Stimulated activated CD8-positive, alpha-beta memory T cell treated with anti-CD3 and anti-CD28 coated beads, Interleukin-7, amount 100 ng/mL, for 1 hour (primary cell): ENCODE measurements at places on chromosomes 7 and 10.

- no peak for DNase-seq
Measured at GRCh38 chr7:138162236-138162635, 86.0 kb downstream of the AKR1D1 start.

GRCh38 chr10:133231946-133232574, 2.0 kb downstream of the UTF1 start:
- no peak for DNase-seq

DNA sequence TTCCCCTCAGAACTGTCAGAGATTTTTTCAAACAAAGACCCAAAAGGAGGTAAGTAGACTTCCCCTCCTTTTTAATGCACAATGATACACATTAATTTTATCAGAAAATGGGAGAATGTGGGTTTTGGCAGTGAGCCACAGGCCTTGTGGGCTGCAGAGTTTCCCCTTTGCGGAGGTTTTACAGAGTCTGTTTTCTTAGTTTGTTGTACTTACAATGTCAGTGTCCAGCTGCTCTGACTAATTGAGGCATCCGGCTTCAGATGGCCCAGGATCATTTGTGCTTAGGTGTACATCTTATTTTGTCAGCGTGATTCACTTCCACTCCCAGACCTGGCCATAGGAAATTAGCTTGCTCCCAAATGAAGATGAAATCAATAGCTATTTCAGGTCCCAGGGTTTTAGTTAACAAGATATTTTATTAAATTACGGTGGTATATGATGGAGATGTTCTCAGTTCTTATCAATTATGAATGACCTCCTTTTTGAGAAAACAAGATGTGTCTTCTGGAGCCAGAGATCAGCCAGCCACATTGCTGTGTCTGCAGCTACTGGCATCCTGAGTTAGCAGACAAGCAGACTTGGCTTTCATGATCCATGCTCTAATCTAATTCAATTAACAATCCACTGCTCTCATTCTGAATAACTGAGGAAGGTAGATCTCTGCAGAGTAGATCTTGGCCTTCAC, 1086.6 kb upstream of the SORCS1 start:
- no peak for DNase-seq

- no peak for DNase-seq
Measured at GRCh38 chr7:143884969-143885559, 16.9 kb downstream of the TCAF1 start.

GRCh38 chr10:114526126-114526503, 121.8 kb upstream of the AFAP1L2 start:
- DNase-seq = no peak

GRCh38 chr10:86497621-86498020, 24.0 kb downstream of the WAPL start:
- no peak for DNase-seq

DNA sequence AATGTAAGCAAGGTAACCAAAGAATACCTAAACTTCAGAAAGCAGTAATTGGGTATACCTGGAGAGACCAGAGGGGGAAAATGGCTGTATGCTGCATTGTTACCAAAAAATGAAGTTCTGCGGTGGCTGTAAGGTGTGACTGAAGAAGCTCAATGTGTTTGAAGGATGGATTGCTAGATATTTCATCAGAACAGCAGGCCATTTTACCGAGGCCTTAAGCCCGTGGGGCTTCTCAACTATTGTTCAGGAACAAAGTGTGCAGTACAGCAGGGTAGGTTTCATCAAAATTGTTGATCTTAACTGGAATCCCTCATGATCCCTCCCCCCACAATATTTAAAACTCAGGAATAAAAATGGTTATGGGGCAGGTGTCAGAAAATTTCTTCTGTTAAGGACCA, 204.0 kb upstream of the GHITM start:
- no peak for DNase-seq

DNA sequence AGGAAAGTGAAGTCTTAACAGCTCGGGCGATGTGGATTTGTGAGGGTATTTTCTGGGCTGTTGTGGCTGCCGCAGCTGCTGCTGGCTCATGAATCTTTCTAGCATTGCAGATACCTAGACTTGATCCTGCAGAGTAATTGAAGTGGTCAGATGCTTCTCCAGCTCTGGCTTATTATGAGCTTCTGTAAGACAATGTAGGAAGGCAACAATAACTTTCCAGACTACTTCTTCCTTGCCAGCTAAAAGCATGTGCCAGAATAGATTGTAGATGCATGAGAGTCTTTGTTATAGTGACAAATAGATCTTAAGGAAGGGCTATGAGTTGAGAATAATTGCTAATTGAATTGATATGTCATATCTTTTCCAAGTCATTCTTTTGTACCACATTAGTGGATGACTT, 461.4 kb upstream of the POT1 start:
- DNase-seq = no peak

DNA sequence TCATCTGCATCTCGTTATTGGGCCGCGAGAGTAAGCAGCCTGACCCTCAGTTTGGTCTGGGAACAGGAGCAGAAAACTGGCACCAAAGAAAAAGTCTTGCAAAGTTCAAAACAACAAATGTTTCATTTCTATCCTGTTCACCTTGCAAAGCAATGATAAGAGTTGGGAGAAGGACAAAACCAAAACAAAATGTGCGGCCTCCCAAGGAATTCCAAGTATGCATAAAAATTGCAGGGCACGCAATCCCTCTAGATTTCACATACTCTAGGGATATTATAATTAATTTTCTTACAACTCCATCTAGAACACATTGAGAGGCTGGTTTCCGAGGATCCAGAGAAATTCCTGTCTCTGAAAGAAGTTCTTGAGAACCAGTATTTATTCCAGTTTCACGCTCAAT, 20.1 kb downstream of the CHUK start:
- no peak for DNase-seq

GRCh38 chr10:125868372-125868975, 12.6 kb downstream of the DHX32 start:
- DNase-seq = no peak

- no peak for DNase-seq
Measured at GRCh38 chr10:6130848-6131470, 42.1 kb downstream of the RBM17 start.

- no peak for DNase-seq
Measured at GRCh38 chr7:3157566-3158287, 114.1 kb upstream of the CARD11 start.

DNA sequence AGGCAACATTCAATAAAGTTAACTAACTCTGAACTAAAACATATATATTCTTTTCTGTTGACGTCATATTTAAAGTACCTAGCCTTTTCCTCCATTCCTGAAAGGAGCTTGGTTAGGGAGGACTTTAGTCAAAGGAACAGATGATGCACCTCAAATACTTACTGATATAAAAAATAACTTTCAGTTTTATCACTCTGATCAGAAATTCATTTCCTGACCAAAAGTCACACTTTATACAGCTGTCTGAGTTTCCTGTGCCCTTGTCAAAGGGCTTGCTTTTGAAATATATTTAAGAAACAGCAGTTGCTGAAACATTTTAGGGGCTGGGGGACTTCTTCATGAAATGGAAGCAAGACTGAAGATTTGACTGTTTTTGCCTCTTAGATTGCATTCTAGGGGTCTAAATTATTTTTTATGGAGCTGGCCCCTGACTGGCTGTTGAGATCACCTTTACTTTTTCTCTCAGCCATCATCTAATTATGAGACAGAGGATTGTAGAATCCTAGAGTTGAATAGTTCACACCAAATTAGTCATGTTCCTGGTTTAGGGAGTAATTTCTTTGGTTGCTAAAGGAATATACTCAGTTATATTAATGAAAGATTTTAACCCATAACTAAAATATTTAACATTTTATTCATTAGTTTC, 46.6 kb downstream of the GLCCI1 start:
- no peak for DNase-seq

GRCh38 chr10:113322843-113323242, 230.0 kb upstream of the HABP2 start:
- DNase-seq = no peak

DNA sequence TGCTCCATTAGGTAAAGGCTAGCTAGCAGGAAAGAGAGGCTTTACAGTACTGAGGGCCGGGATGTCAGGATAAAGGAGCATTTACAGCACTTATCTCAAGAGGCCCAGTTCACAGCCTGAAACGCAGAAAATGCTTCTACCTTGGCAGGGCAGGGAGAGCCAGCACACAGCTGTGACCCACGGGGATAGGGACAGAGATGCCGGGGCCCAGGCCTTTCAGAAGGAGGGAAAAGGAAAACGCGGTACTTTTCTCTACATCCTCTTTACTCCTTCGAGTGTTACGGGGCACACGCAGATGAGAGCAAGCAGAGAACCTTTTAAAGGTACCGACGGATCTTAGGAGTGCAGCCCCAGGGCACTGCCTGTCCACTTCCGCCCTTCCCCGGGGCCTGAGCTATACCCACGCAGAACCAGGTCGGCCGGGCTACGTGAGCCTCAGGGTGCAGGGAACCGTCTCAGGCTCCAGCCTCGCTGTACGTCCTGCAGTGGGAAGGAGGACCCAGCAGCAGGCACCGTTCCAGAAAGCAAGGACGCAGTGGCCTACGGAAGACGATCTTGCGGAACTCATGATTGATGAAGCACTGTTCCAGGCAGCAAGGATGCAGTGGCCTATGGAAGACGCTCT, 232.3 kb downstream of the ELFN1 start:
- DNase-seq = no peak

DNA sequence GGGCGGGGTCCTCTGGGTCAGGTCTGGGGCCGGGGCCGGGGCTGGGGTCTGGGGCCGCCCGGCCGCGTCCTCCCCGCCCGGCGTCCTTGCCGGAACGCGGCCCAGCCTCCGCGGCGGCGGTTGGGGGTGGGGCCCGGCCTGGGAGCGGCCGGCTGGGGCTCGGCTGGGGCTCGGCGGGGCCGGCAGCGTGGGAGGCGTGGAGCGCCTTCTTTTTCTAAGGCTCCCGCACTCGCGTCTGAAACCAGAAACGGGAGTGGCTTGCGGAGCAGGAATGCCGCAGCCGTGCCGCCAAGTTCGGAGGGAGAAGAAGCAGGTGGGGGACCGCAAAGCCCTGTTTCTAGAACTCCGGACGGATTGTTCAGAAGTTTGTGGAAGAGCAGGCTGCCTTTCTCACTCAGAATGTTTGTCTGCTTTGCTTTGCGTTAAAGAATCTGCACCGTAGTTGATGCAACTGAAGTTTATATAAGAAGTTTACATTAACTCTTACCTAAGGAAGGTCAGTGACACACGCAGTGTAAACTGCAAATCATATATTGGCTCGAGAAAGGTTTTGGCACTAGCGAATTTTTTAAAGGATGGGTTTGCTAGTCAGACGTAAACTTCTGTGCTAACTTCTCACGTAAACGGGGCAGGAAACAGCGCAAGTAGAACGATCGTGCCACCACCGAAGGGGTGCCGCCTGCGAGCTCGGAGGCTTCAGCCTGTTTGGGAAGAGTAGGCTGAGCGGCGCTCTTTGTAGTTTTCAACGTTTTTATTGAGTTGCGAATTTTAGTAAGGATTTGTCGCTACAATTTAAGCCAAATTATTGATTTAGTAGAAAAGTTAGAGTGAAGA, 729 bp downstream of the DNAJB6 start:
- no peak for DNase-seq

- no peak for DNase-seq
Measured at GRCh38 chr7:137578541-137578940, 235.0 kb upstream of the PTN start.

DNA sequence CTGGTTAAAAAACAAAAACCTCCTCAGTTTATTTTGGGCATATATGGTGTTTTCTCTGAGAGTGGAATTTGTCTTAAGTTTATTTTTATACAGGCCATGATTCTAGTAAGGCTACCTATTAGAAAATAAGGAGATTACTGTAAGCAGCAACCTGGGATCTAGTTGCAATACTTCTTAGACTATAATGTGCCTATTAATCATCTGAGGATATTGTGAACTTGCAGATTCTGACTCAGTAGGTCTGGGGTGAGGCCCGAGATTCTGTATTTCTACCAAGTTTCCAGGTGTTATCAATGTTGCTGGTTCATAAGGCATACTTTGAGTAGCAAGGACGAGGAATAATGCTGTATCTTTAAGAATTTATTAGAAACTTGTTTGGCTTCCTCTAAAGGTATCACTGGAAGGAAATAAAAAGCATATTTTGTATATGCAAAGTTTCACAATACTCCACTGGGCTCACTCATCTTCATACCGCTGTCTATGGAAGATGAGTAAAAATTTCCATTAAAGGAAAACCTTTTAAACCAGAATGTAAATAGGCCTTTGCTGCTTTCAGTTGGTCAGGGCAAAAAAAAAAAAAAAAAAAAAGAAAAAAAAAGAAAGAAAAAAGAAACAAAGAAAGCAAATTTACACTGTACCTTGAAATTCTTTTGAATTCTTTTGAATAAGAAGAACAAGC, 105.8 kb downstream of the BMPER start:
- DNase-seq = no peak
